ENCODE measurements at places on chromosomes 4 and X. TPM values are rescaled to one million over a fixed set of nuclear protein-coding genes. Genes with fewer than 3 reads are reported as not detected.

GRCh38 chrX:38891641-38892413 lies 90.6 kb downstream of the MID1IP1 start:
- DNase-seq: no peak

The CT55 gene
- not detected for polyA plus RNA-seq

The AREG gene
- polyA plus RNA-seq: 1,566 TPM

DNA sequence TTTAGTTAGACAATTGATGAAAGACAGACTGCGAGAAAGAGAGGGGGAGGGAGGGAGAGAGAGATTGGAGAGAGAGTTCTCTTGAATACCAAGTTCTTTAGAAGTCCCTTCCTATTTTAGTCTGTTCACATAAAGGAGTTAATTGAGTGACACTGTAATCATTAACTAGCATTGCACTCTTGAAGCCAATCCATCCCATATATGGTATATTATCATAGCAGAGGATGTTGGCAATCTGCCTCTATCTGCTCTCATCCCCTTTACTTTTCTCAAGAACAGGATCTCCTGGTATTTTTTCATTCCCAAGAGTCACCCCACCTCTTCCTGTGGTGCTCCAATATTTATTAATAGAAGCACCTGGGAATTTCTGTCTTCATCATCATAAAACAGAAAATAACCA lies 959.6 kb upstream of the NDST4 start:
- no peak for DNase-seq

The C1QTNF7 gene
- polyA plus RNA-seq: not detected

- peak; percentile 28 for DNase-seq
Observed at GRCh38 chrX:39477762-39478120, 620.0 kb downstream of the BCOR start.

The ELOVL6 gene
- 36.5 TPM for polyA plus RNA-seq

The TMEM131L gene
- polyA plus RNA-seq: 9.3 TPM

GRCh38 chrX:23035493-23035892 lies 35.7 kb downstream of the DDX53 start:
- no peak for DNase-seq

GRCh38 chrX:109751698-109752097 lies 18.6 kb upstream of the ACSL4 start:
- DNase-seq: no peak

DNA sequence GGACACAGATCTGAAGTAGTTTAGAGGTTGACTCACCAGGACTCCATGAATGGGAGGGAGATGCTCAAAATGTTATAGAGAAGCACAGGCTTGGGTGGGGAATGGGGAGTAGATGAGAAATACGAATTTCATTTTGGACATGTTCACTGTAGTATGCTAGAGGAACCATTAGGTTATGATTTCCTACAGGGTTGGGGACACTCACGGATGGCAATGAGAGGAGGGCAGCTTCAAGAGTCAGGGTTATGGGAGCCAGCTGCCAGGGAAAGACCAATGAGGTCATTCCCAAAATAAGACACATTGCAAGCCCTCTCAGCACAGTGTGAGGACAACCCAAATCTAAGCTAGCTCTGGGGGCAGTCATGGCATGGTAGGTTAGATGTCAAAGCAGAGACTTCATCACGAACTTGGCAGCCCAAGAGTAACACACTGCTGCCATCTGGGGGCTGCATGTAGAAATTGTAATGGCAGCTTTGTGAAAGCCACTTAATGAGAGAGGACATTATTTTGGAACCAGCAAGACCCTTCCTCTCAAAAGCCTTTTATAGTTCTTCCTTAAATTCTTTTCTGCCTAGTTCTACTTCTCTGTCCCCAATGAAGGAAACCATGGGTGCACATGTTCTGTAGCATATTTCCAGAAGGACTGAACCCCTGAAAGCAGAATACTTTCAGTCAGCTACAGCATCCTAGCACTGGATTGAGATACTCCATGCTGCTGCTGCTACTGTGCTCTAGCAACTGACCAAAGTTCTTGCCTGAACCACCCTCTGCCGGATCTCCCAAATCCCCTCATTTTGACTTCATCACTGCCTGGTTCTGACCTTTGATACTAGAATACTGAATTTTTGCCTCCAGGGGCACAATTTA lies 16.2 kb upstream of the ZCCHC12 start:
- DNase-seq: no peak

The SH3RF1 gene
- polyA plus RNA-seq: 4.6 TPM

DNA sequence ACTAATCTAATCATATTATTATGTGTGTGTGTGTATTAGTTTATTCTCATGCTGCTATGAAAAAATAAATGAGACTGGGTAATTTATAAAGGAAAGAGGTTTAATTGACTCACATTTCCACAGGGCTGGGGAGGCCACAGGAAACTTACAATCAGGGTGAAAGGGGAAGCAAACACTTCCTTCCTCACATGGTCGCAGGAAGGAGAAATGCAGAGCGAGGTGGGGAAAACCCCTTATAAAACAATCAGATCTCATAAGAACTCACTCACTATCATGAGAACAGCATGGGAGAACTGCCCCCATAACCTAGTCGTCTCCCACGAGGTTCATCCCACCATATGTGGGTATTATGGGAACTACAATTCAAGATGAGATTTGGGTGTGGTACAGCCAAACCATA lies 190.9 kb upstream of the TAPT1 start:
- no peak for DNase-seq

The EVC2 gene
- 1.1 TPM for polyA plus RNA-seq
